ENCODE measurements at places on chromosomes 2 and 18. TPM values are rescaled to one million over a fixed set of nuclear protein-coding genes. Genes with fewer than 3 reads are reported as not detected.

Gene SLC20A1
- 119 TPM for total RNA-seq

- DNase-seq: no peak
Observed at GRCh38 chr2:233329489-233330135, 22.0 kb downstream of the SAG start.

GRCh38 chr2:28344756-28345373 is 47.8 kb upstream of the FOSL2 start:
- DNase-seq: no peak

GRCh38 chr2:182300608-182301007 is 126.2 kb downstream of the PDE1A start:
- DNase-seq: no peak

- no peak for DNase-seq
Observed at GRCh38 chr2:83376731-83377130, 1082.3 kb downstream of the SUCLG1 start.
